ENCODE measurements at places on chromosomes 2 and 18. TPM values are rescaled to one million over a fixed set of nuclear protein-coding genes. Genes with fewer than 3 reads are reported as not detected.

GNAL gene
- total RNA-seq = 5.1 TPM

TTLL4 gene
- 4.6 TPM for total RNA-seq

POTEJ gene
- not detected for total RNA-seq

NT5DC4 gene
- not detected for total RNA-seq

MCFD2 gene
- total RNA-seq = 65.6 TPM

DTNA gene
- total RNA-seq = 140 TPM

B4GALT6 gene
- 11.9 TPM for total RNA-seq

C2orf78 gene
- not detected for total RNA-seq

SLC20A1 gene
- 10.8 TPM for total RNA-seq

TFCP2L1 gene
- 0.17 TPM for total RNA-seq

PLEKHM3 gene
- 13.3 TPM for total RNA-seq

ALPG gene
- total RNA-seq = not detected

FZD7 gene
- 24.6 TPM for total RNA-seq

MOGAT1 gene
- total RNA-seq = 0.25 TPM

SERPINB12 gene
- total RNA-seq = not detected

FEV gene
- total RNA-seq = not detected

MLPH gene
- 88.9 TPM for total RNA-seq

OSBPL6 gene
- 4.6 TPM for total RNA-seq

REG3A gene
- not detected for total RNA-seq

RSAD2 gene
- total RNA-seq = 4.8 TPM

IL36RN gene
- not detected for total RNA-seq

CIB4 gene
- total RNA-seq = not detected

CAPN13 gene
- not detected for total RNA-seq

SH2D6 gene
- total RNA-seq = not detected

SH3RF3 gene
- total RNA-seq = 7.4 TPM

IHH gene
- not detected for total RNA-seq

COLEC11 gene
- 2.1 TPM for total RNA-seq

ZBTB7C gene
- 2.1 TPM for total RNA-seq

TDRD15 gene
- total RNA-seq = not detected

HTR2B gene
- 0.50 TPM for total RNA-seq

LAMA3 gene
- 3.4 TPM for total RNA-seq

SNORC gene
- 1.3 TPM for total RNA-seq

PSMA8 gene
- total RNA-seq = 0.20 TPM

RAB6C gene
- total RNA-seq = 0.25 TPM

ST8SIA3 gene
- not detected for total RNA-seq

EVX2 gene
- total RNA-seq = not detected

STPG4 gene
- total RNA-seq = not detected

ERLEC1 gene
- 35.5 TPM for total RNA-seq

DES gene
- 14,457 TPM for total RNA-seq

MEP1B gene
- not detected for total RNA-seq

RIT2 gene
- not detected for total RNA-seq

PROM2 gene
- 0.35 TPM for total RNA-seq

MYO3B gene
- 0.05 TPM for total RNA-seq

MROH2A gene
- total RNA-seq = not detected

UNC80 gene
- total RNA-seq = not detected

PIKFYVE gene
- total RNA-seq = 16.1 TPM

SOCS6 gene
- total RNA-seq = 23.2 TPM

Data from left ventricle myocardium superior (tissue), 1 donor.